NCI-H2227 treated with DMSO at 0.1 percent for 48 hours (cell line): ENCODE measurements at places on chromosomes 6 and 20.

- DNase-seq, result no peak
Measured at GRCh38 chr6:81304466-81304865, 448.0 kb downstream of the TENT5A start.

GRCh38 chr6:75766387-75766786, 17.3 kb downstream of the MYO6 start:
- DNase-seq, result no peak

GRCh38 chr6:45650524-45651135, 272.9 kb upstream of the SUPT3H start:
- no peak for DNase-seq

DNA sequence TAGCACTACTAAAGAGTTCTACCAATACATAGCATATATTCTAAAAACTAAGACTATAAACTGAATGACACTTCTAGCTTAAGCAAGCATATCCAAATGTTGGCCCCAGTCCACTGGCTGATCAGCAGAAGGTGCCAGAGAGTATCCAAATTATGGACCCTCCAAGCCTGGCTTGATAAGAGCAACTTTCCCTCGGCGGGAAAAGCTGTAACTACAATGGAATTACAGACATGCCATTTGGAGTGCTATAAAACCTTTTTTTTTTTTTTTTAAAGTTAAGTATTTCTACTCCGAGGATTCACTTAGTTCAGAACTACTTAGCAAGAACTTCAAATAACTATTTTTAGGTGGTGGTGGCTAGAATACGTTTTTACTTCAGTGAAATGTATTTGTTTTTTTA, 94.6 kb downstream of the EPB41L2 start:
- no peak for DNase-seq

- DNase-seq, result no peak
Measured at GRCh38 chr20:4645109-4645508, 76.6 kb upstream of the PRND start.

GRCh38 chr6:128694303-128695009, 174.1 kb upstream of the PTPRK start:
- DNase-seq, result no peak

DNA sequence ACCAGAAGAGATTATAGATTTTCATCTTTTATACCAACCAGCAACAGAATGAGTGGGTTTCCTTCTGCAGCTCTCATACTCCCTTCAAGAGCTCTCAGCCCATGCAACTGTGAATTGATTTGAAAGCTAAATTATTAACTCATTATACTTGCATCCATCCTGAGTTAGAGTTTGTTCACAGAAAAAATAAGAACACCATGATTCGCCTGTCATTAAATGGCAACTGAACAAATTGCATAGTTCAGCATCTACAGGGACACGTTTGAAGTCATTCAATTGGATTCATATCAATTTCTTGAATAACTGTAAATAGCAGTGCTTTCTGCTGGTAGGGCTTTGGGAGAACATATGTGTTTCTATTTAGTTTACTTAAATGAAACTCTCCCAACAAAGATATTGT, 65.7 kb downstream of the NKAIN2 start:
- DNase-seq, result no peak

DNA sequence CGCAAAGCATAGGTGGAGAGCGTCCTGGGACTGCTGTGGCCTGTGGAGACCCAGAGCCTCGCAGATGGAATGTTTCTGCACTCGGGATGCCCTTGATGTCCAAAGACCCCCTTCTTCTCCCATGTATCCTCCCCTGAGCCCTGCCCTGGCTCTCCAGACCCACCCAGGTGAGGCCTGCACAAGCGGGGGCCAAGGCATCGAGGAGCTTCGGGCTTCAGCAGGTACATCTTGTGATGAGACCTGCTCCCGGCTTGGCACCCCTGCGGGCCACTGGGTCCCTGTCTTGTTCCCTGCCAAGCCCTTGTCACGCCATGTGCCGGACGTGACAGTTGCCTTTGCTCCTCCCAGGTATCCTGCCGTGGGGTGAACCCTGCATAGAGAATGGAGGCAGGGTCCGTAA, 85.2 kb downstream of the RAMACL start:
- no peak for DNase-seq

DNA sequence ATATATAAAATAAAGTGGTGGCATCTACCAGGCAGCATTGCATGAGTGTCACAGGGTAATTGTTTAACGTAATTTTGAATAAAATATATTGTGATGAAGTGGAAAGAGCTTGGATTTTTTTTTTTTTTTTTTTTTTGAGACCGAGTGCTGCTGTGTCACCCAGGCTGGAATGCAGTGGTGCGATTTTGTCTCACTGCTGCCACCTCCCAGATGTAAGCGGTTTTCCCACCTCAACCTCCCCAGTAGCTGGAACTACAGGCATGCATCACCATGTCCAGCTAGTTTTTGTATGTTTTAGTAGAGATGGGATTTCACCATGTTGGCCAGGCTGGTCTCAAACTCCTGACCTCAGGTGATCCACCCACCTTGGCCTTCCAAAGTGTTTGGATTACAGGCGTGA, 81.1 kb upstream of the SMIM8 start:
- DNase-seq, result no peak

- no peak for DNase-seq
Measured at GRCh38 chr20:38591474-38592410, 9.9 kb upstream of the ARHGAP40 start.

GRCh38 chr6:106520711-106521401, 108.4 kb downstream of the RTN4IP1 start:
- DNase-seq, result no peak

DNA sequence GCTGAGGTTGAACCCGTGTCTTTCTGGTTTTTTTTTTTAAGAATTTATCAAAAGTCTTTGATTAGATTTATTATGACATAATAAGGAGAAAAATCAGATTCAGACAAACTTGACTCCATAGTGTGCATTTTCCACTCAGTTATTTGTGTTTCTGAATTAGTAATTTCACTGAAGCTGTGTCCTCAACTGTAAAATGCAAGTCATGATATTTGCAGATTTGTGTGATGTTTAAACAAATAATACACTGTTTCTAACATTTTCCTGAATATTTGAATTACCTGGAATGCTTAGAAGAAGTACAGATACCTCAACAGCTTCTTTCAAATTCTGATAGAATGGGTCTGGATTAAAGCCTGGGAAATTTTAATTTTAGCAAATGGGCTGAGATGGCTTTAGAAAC, 1050.3 kb upstream of the MAP3K7 start:
- DNase-seq, result no peak

- no peak for DNase-seq
Measured at GRCh38 chr6:157223511-157223910, 99.8 kb downstream of the TMEM242 start.

DNA sequence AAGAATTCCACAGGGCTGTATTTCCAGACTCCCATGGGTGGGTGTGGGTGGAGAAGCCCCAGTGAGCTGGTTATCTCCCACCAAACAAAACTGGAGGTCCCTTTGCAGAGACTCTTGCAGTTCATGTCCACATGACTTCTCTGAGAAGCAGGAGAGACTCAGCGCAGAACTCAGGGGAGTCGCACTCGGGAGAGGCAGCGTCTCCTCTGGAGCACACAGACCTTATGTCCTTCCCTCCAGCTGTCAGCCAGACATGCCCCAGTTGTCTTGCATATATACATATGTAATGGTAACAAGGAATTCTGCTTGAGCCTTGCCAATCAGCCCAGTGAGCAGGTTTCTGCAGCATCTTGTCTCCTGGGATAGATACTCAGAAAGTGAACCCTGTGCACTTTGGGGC, 23.8 kb downstream of the MYT1 start:
- DNase-seq, result no peak

GRCh38 chr6:71137973-71138372, 150.6 kb upstream of the OGFRL1 start:
- no peak for DNase-seq

GRCh38 chr6:115363379-115363778, 697.3 kb downstream of the FRK start:
- no peak for DNase-seq

GRCh38 chr6:107330168-107330567, 129.2 kb downstream of the PDSS2 start:
- no peak for DNase-seq
